ENCODE measurements at places on chromosomes 4 and X.

DNA sequence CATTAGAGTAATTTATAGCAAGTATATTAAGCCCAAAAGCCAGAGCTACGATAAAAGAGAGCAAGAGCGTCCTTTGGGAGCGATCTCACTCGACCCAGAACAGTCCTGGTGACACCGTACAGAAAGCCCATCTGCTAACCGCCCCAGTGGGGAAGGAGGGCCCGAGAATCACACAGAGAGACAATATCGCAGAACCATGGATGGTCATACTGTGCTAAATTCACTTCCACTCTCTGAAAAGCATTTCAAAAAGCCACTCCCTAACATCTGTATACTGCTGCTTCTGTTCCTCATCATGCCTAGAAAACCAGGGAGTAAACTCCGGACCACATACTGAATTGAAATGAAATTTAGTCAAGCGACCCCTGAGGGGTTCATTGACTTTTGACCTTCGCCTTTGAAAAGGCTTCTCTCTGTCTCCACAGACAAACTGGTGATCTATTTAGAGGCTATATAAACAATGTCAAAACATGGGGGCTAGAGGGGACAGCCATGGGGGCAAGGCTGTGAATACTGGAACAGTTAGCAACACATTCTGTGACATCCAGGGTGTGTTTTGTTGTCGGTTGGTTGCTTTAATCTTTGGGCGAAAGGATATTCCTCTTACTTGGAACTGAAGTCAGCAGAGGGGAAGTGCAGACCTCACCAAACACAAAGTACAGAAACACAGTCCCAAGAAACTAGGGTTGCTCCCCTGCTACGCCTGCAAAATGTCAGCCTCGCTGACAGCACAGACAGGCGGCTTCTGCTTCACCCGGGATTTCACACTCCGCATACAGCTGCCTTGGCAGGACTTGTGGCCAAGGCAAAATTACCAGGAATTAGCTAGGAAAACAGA, 129.0 kb upstream of the RASGEF1B start:
- H3K4me1 ChIP-seq, result no peaks in the 10 kb centered on the region
- H3K27me3 ChIP-seq, result no peaks in the 10 kb centered on the region
- H3K36me3 ChIP-seq, result no peaks in the 10 kb centered on the region

- no peaks in the 10 kb centered on the region for H3K27me3 ChIP-seq
- H3K4me3 ChIP-seq, result no peak overlapping the region
- H3K36me3 ChIP-seq, result no peaks in the 10 kb centered on the region
- no peak overlapping the region for H3K27ac ChIP-seq
Measured at GRCh38 chrX:6292599-6292998, 63.9 kb upstream of the NLGN4X start.

- peak; percentile 77 for DNase-seq
- H3K36me3 ChIP-seq, result no peaks in the 10 kb centered on the region
- no peak overlapping the region for H3K27ac ChIP-seq
- H3K4me1 ChIP-seq, result no peaks in the 10 kb centered on the region
Measured at GRCh38 chr4:53885668-53886067, 178.7 kb downstream of the CHIC2 start.

DNA sequence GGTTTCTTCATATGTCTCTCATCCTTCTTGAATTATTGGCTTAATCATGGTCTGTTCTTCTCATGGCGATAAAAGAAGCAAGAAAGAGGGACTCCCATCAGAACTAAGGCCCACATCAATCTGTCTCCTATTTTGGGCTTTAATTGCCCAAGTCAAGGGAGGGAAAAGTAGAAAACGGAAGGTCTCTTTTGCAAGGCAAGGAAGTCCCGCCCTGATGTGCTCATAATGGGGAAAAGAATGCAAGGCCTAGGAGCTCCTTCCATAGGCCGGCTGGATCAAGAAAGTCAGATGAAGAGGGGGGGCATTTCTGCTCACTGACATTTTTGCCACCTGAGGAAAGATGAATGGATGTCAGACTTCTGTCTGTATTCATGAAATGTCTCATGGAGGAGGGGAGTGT, 127.7 kb upstream of the RPS6KA3 start:
- no peak overlapping the region for H3K4me3 ChIP-seq
- H3K27ac ChIP-seq, result no peak overlapping the region
- H3K4me1 ChIP-seq, result no peaks in the 10 kb centered on the region
- no peak for DNase-seq
- no peaks in the 10 kb centered on the region for H3K36me3 ChIP-seq
- H3K27me3 ChIP-seq, result no peaks in the 10 kb centered on the region

- no peaks in the 10 kb centered on the region for H3K36me3 ChIP-seq
- peak within 1 kb of the TSS; percentile 79 for H3K27ac ChIP-seq
- H3K4me1 ChIP-seq, result peaks cover 42% of the 10 kb centered on the region
- no peaks in the 10 kb centered on the region for H3K27me3 ChIP-seq
- peak within 1 kb of the TSS; percentile 62 for H3K4me3 ChIP-seq
- DNase-seq, result no peak
Measured at GRCh38 chr4:153466081-153466948, at the start of gene TMEM131L. TMEM131L (plus strand) TSS chr4:153466360; CDS start chr4:153466398, 38 bp downstream.

GRCh38 chrX:45956191-45956870, 588.9 kb downstream of the ZNF674 start:
- H3K27me3 ChIP-seq, result no peaks in the 10 kb centered on the region
- H3K4me1 ChIP-seq, result no peaks in the 10 kb centered on the region
- H3K27ac ChIP-seq, result no peak overlapping the region
- no peak for DNase-seq
- H3K4me3 ChIP-seq, result no peak overlapping the region

DNA sequence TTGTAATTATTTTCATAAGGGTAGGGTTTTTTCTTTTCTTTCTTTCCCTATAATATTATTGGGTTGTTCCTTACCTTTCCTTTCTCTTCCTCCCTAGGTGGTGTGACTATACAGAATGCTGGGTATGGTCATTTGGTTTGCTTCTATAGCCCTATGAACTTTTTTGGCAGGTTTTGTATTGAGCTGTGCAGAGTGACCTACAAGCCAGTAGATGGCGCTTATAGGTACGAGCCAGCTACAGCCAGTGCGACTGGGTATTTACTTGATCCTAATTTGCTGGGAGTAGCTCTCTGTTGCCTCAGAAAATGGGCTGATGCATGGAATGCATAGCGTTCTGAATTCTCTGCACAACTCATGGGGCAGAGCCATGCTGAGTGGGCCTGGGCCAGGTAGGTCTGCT, 423.3 kb downstream of the MAGEE1 start:
- no peaks in the 10 kb centered on the region for H3K4me1 ChIP-seq
- no peaks in the 10 kb centered on the region for H3K27me3 ChIP-seq
- H3K36me3 ChIP-seq, result no peaks in the 10 kb centered on the region

DNA sequence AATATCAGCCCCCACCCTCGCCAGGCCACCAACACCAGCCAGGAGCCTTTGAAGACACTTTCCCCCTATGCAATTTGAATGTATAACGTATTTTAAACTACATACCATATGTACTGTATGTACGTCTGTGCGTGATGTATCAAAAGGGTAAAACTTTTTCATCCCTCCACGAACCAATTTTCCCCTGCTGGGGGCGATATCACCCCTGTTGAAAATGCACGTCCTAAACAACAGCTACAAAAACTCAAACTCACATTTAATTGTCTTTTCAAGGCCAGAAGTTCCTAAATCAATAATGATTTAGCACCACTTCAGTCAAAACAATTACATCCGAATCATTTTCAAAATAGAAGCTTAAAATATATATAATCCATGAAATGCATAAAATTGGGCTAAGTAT, 1.4 kb downstream of the VEGFD start:
- no peaks in the 10 kb centered on the region for H3K4me1 ChIP-seq
- no peak overlapping the region for H3K27ac ChIP-seq
- DNase-seq, result no peak
- H3K36me3 ChIP-seq, result no peaks in the 10 kb centered on the region
- H3K4me3 ChIP-seq, result no peak overlapping the region

GRCh38 chrX:151099001-151099400, 77.4 kb upstream of the GPR50 start:
- H3K4me1 ChIP-seq, result no peaks in the 10 kb centered on the region
- no peak for DNase-seq
- H3K27me3 ChIP-seq, result no peaks in the 10 kb centered on the region
- no peaks in the 10 kb centered on the region for H3K36me3 ChIP-seq
- no peak overlapping the region for H3K4me3 ChIP-seq

GRCh38 chr4:185513489-185514181, 21.7 kb downstream of the PDLIM3 start:
- H3K36me3 ChIP-seq, result peaks cover 62% of the 10 kb centered on the region
- H3K4me3 ChIP-seq, result no peak overlapping the region
- DNase-seq, result no peak
- H3K4me1 ChIP-seq, result no peaks in the 10 kb centered on the region
- H3K27ac ChIP-seq, result peak overlapping the region; percentile 94
- no peaks in the 10 kb centered on the region for H3K27me3 ChIP-seq

DNA sequence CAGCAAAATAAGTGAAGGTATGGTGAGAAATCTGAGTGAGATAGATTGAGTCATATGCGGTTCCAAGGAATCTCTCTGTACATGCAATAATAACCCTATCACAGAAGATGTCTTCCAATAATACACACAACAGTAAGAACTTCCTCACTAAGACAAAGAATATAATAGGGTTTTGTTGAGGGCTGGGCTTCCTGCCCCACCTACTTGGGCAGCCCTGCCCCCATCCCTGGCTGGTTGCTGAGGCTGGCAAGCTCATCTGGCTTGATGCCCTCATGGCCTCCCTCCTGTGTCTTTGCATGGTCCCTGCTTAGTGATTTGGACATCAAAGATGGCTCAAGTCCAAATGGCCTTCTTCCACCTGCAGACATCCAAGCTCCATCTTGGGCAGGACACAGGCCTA, 2.7 kb downstream of the GEMIN8 start:
- H3K4me1 ChIP-seq, result peaks cover 20% of the 10 kb centered on the region
- H3K36me3 ChIP-seq, result no peaks in the 10 kb centered on the region

DNA sequence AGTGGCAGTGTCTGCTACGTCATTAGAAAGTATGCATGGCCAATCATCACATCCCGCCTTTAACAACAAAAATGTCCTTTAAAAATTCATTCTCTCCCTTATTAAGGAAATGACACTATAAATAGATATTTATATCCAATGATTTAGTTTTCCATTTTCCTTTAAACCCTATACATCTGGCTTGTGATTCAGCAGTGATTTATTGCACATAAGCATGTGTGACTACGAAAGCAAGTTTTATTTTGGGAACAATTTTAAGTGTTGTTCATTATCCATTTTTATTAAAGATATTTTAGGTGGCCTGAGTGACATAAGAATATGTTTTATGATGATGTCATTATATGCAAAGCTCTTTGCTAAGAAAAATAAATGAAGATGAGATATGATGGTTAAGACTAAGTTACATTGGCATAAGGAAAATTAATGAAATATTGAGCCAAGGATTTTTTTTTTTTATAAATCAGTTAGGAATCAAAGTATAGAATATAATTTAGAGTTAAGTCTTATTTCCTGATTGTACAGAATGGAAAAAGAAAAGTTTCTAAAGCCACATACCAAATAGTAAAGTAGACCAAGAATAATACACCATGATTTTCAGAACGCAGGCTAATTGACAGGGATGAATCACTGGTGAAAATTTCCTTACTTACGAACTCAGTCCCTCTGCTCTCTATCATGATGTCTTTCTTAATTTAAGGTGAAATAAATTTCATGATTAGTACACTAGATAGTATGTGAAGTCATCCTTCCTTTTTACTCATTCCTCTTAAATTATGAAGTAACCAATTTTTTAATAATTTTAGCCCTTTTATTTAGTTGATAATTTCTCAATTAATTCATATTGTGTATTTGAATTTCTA, 822.4 kb downstream of the FAT4 start:
- no peaks in the 10 kb centered on the region for H3K36me3 ChIP-seq
- DNase-seq, result no peak
- no peak overlapping the region for H3K4me3 ChIP-seq
- no peak overlapping the region for H3K27ac ChIP-seq

DNA sequence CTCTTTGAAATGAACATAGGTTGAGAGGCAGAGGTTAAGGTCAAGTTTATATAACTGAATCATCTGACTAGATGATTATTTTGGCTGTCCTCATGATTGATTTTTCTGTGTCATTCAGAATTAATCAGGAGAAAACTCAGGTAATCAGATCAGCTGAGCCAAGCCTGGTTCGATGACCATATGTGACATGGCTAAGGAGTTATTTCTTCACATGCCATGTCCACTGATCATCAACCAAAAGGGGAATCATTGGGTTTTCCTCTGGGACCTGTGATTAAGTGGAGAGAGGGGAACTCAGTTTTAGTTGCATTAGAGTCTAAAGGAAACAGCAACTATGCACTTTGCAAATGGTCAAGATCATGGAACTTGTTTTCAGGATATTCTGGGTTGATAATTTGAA, 20.3 kb upstream of the PACRGL start:
- H3K4me1 ChIP-seq, result no peaks in the 10 kb centered on the region
- no peak overlapping the region for H3K4me3 ChIP-seq
- DNase-seq, result no peak
- H3K36me3 ChIP-seq, result no peaks in the 10 kb centered on the region
- no peaks in the 10 kb centered on the region for H3K27me3 ChIP-seq

GRCh38 chr4:11428231-11428898, at the start of gene HS3ST1:
HS3ST1 (minus strand) TSS chr4:11428894; CDS start chr4:11400005, 28,889 bp downstream.
- H3K4me3 ChIP-seq, result peak within 1 kb of the TSS; percentile 76
- no peaks in the 10 kb centered on the region for H3K4me1 ChIP-seq
- DNase-seq, result no peak

GRCh38 chrX:40468033-40468846, 112.5 kb upstream of the ATP6AP2 start:
- no peak overlapping the region for H3K4me3 ChIP-seq
- H3K36me3 ChIP-seq, result no peaks in the 10 kb centered on the region
- no peak overlapping the region for H3K27ac ChIP-seq
- H3K4me1 ChIP-seq, result no peaks in the 10 kb centered on the region
- DNase-seq, result peak; percentile 66

DNA sequence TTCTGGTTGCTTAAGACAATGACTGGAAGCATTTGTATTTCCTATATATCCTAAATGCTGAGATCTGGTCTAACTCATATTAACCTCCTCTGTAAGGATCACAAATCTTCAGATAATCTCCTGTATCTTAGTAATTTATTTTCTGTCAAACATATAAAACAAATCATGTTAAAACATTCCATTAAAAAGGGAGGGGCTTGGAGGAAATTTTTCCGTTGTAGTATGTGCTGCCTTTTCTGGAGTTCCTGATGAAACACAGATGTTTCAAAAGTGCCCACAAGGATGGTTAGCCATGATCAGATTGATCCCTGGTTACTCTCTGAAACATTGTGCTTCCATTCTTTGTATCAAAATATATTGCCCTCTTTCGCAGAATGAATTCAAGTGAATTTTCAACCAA, 182.1 kb downstream of the TENM3 start:
- no peaks in the 10 kb centered on the region for H3K27me3 ChIP-seq
- no peaks in the 10 kb centered on the region for H3K4me1 ChIP-seq
- no peak overlapping the region for H3K4me3 ChIP-seq
- no peak for DNase-seq
- H3K27ac ChIP-seq, result no peak overlapping the region
- no peaks in the 10 kb centered on the region for H3K36me3 ChIP-seq

DNA sequence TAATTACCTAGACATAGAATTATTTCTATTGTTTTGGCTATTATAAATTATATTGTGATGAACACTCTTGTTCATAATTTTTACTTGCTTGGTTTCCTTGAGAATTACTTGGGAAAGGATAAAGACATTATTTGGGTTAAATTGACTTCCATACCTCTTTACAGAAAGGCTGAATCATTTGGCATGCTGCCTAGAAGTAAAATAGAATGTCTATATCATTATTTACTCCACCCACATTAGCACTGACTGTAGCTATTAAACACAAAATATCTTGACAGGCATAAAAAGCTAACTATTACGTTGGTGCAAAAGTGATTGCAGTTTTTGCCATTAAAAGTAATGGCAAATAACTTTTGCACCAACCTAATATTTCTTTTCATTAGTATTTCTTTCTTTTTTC, 29.7 kb upstream of the ADH6 start:
- no peak overlapping the region for H3K4me3 ChIP-seq
- H3K27ac ChIP-seq, result no peak overlapping the region
- H3K36me3 ChIP-seq, result no peaks in the 10 kb centered on the region
- DNase-seq, result no peak
- no peaks in the 10 kb centered on the region for H3K27me3 ChIP-seq

GRCh38 chr4:19650903-19651864, 600.5 kb upstream of the SLIT2 start:
- no peaks in the 10 kb centered on the region for H3K27me3 ChIP-seq
- no peak overlapping the region for H3K4me3 ChIP-seq
- DNase-seq, result no peak
- H3K4me1 ChIP-seq, result no peaks in the 10 kb centered on the region
